ENCODE measurements at places on chromosomes 2 and 18.
A peak's percentile ranks its signal among the peaks of the same experiment; 100 is the strongest.

DNA sequence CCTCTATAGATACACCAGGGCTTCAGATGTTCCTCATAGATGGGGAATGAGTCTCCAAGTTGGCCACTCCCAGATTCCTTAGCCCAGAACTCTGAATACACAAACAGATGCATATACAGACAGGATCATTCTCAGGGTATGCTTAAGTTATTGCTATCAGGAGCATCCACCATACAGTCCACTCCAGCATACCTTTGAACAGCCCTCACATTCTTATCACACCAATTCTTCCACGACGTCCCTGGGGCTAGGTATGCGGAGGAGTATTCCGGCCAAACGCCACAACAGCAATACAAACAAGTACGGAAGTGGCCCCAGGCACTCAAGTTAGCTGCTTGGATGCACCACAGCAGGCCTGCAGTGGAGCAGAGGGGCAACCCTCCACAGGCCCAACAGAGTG is 312.5 kb upstream of the CHAC2 start:
- DNase-seq, result no peak

GRCh38 chr2:179435000-179435399 is 170.4 kb upstream of the SESTD1 start:
- no peak for DNase-seq

DNA sequence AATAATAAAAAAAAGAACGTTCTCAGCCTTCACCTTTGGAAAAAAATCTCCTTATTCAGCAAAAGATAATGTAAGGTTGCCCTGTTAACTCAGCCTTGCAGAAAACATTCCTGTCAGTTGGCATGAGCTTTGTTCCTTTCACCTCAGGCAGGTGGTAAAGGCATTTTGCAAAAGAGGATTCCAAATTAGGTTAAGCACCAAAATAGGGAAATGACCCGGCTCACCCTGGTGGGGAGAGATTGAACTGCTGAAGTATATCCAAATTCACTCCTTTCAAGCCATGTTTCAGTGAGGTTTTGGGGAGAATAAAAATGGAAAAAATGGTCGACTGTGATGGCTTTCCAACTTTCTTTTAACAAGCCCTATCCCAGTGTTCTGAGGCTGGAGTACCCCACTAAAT is 1988.8 kb upstream of the PIK3C3 start:
- no peak for DNase-seq

DNA sequence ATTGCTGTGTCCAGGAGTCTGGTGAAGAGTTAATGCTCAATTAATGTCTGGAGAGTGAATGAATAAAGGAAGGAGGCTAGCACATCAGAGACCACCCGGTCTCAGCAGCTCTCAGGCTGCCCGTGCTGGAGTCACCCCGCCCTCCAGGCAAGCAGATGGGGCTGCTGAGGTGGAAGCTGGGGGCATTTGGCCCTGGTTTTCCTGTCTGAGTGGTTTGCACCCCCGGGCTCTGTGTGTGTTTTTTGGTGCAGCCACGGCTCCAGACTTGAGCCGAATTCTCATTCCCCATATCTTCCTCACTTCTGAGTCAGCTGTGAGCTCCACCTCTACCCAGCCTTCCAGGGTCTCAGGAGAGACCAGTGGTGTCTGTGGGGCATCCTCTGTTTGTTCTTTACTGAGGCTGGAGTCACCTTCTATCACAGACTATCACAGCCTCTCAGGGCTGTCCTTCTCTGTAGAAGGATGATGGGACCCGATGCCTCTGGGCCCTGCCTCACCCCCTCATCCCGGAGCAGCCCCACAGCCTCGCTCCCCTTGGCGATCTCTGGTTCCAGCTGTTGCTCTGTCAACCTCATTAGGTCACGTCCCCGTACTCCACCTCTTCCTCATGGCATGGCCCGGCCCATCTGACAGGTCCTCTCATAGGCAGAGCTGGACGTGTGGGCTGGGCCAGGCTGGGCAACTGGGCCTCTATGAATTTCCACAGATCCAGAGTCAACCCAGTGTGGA is 60.8 kb downstream of the HS1BP3 start:
- no peak for DNase-seq

DNA sequence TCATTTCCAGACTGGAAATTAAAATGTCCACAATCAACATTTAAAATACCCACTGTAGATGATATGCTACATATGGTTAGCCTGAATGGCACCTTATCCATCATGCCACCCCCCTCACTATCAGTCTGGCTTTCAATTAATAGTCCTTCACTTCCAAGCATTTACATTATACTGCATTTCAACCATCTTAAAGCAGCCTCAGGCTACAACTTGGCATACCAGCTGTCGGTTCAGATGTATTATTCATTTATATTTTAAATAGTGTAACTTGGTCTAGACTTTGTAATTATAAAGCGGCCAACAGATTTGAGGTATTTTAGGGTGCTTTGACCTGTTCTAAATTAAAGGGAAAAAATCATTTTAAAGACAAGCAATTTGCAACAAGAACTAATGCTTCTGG is 2.6 kb downstream of the GCG start:
- DNase-seq, result no peak

- DNase-seq, result no peak
These were observed 292.1 kb upstream of the KLHL29 start for GRCh38 chr2:23092831-23093230.

GRCh38 chr18:8705961-8706790 is 820 bp downstream of the MTCL1 start:
- peak; percentile 17 for DNase-seq

DNA sequence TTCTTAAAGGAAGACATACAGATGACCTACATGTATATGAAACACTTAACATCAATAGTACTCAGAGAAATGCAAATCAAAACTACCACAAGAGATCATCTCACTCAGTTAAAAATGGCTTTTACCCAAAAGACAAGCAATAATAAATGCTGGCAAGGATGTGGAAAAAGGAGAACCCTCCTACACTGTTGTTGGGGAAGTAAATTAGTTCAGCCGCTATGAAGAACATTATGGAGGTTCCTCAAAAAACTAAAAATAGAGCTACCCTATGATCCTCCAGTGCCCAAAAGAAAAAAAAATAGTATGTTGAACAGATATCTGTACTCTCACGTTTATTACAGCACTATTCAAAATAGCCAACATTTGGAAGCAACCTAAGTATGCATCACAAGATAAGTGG is 1579.4 kb upstream of the TMEFF2 start:
- no peak for DNase-seq

GRCh38 chr2:168849610-168850009 is 40.6 kb downstream of the SPC25 start:
- DNase-seq, result no peak

- DNase-seq, result no peak
These were observed 494.8 kb downstream of the CMPK2 start for GRCh38 chr2:6370753-6371551.

DNA sequence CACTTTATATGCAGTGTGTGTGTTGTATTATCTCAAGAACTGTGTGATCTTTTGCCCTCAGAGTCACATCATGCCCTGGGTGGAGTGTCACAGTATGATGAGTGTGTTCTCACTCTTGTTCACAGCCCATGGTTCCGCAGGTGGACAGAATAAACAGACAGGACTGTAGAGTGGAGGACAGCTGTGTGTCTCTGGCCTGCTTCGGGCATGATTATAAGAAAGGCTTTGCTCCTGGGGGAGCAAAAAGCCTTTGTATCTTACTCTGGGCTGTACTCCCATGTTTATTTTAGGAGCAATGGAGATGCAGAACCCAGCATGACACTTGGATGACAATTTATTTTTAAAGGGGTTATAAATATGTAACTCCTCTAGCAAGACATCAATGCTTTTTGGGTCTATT is 371.7 kb upstream of the MEX3C start:
- no peak for DNase-seq

- DNase-seq, result no peak
These were observed 9.1 kb downstream of the RND3 start for GRCh38 chr2:150478200-150478974.

- no peak for DNase-seq
These were observed 63.9 kb downstream of the DGKD start for GRCh38 chr2:233418052-233418760.

- DNase-seq, result no peak
These were observed 3.3 kb upstream of the SRSF7 start for GRCh38 chr2:38754506-38754905.

DNA sequence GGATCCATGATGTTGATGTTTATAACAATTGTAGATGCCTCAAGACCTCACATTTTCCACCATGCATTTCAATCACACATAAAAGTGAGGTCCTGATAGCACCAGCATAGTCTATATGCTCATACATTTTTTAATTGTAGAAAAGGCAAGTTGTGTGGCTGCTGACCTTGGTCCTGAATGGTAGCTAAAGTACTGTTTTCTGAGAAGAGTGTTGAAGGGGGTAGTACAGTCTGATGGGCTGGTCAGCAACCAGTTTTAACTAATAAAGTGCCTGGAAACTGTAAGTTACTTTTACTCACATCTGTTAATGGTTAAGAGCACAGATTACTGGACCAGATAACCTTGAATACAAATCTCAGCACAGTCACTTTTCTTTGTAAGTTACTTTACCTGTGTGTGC is 15.9 kb downstream of the ZNF638 start:
- DNase-seq, result no peak

GRCh38 chr2:72155151-72155550 is 7.5 kb upstream of the CYP26B1 start:
- DNase-seq, result no peak

DNA sequence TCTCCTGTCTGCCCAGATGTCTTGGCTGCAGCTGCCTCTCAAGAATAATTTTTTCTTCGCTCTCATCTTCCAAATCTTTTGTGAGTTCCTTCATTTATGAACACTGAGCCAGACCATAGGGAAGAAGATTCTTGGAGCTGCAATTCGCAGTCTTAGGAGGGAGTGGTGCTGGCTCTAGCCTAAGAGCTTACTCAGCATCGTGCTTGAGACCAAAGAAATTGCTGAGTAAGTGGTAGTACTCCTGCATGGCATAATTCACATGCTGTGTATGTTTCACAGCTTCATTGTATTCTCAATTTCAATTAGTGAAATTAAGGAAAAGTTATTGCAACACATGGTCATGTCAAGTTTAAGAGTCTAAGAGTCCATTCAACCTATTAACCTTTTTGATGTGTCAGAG is 771.7 kb downstream of the ADCYAP1 start:
- no peak for DNase-seq

DNA sequence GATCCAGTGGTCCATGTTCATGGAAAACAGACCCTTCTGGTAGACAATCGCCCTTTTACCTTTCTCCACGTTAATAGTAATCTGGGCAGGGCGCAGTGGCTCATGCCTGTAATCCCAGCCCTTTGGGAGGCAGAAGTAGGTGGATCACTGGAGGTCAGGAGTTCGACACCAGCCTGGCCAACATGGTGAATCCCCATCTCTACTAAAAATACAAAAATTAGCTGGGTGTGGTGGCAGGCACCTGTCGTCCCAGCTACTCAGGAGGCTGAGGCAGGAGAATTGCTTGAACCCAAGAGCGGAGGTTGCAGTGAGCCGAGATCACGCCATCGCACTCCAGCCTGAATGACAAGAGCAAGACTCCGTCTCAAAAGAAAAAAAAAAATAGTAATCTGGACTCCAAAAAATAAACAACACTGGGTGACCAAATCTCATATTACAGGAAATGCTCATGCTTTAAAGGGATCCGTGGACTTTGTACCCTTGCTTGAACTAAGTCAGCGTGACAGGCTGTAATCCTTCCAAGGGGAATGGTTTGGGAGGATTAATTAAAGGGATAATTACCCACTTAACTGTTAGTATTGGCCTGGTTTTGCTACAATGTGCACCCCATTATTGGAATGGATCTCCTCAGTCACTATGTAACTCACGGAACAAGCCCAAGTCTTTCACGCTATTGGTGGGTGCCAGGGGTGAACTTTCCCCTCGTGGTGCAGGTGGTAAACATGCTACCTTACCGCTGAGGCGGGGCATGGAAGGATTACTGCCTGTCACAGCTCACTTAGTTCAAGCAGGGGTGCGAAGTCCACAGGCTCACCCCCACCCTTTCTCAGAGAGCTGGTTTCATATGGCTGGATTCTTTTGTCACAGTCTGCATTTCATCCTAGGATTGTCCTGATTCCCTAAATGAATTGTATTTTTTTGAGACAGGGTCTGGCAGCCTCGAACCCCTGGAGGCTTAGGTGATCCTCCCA is 36.7 kb downstream of the PROC start:
- no peak for DNase-seq

- DNase-seq, result peak; percentile 85
These were observed 496 bp upstream of the ITGA4 start for GRCh38 chr2:181456660-181457120.
